ENCODE measurements at places on chromosomes 3 and 15.

GRCh38 chr3:133119176-133119575 lies 81.0 kb downstream of the TMEM108 start:
- DNase-seq: no peak

DNA sequence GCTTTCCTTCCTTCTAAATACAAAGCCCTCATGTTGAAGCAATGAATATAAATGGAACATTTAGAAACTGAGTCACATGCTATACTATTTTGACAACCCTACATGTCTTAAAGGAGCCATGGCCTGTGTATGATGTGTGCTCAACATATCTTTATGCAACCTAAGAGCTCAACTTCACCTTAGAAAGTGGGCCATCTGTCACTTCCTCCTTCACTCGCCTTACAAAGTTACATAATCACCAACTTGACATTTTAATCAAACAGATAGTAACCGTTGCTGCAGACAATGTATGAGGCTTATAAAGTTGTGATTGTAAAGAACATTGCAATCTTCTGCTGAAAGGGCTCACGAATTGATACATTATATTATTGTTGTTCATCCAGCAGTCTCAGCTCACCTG lies 163.6 kb downstream of the SERPINI1 start:
- peak; percentile 62 for DNase-seq

GRCh38 chr3:46092702-46093080 lies 65.4 kb upstream of the XCR1 start:
- DNase-seq: no peak

- DNase-seq: no peak
These were observed 6.4 kb upstream of the TBC1D2B start for GRCh38 chr15:78083687-78084448.

GRCh38 chr15:70271422-70272088 lies 173.8 kb upstream of the TLE3 start:
- no peak for DNase-seq

DNA sequence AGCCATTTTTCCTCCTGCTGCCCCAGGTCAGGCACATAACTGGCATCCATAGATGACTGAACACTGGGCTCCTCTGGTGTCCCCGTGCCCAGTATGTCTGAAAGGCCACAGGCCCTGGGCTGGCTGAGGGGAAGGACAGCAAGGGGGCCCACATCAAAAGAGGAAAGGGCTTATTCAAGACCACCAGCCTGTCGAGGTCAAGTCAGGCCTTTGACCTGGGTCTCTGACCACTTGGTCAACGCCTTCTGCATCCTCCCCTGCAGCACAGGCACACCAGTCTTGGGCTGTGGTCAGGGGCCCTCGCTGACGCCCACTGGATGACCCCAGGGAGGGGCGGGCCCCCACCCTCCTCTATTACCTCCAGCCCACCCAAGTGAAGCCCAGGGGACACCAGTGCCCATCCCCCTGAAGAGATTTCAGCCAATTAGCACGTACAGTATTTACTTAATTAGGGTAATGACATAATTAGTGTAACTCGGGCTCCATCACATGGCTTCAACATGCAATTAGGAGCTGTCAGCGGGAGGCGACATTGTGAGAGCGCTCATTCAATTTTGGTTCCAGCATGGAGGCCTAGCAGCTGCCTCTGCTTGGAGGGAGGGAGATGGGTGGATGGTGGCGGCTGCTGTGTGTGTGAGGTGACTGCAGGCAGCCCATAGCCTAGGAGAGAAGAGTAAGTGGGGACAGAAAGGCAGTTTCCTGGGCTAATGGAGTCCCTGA lies 13.5 kb upstream of the DNAH1 start:
- no peak for DNase-seq

All from DMS 273 treated with DMSO at 0.1 percent for 48 hours (cell line).